A549 treated with Hydrocortisone at 1 μM for 4 hours (cell line): ENCODE measurements at places on chromosomes 5 and 9. TPM values are rescaled to one million over a fixed set of nuclear protein-coding genes. Genes with fewer than 3 reads are reported as not detected.

C5orf52 gene
- total RNA-seq = not detected in 5 replicates

IFNA13 gene
- not detected in 5 replicates for total RNA-seq

PCSK5 gene
- total RNA-seq = 1.3 to 2.2 TPM (median 1.5 TPM) in 5 replicates

TMOD1 gene
- 1.6 to 2.3 TPM (median 1.8 TPM) in 5 replicates for total RNA-seq

TLX3 gene
- not detected in 5 replicates for total RNA-seq

RNF224 gene
- total RNA-seq = 0.07 to 0.24 TPM (median 0.14 TPM) in 5 replicates

SLC6A19 gene
- total RNA-seq = 0.33 to 0.40 TPM (median 0.37 TPM) in 5 replicates

SLC6A7 gene
- 0.02 TPM in 1 of 5 replicates, not detected in the others for total RNA-seq

GRIA1 gene
- not detected in 5 replicates for total RNA-seq

PARP8 gene
- total RNA-seq = 0.03 to 0.22 TPM (median 0.14 TPM) in 5 replicates

SKP1 gene
- 608 to 781 TPM (median 629 TPM) in 5 replicates for total RNA-seq

IFNE gene
- total RNA-seq = 0.89 to 1.2 TPM (median 1.1 TPM) in 5 replicates

DIAPH1 gene
- total RNA-seq = 94.5 to 109 TPM (median 96.9 TPM) in 5 replicates

DOCK2 gene
- total RNA-seq = 2.0 to 4.5 TPM (median 2.4 TPM) in 5 replicates

IL3 gene
- total RNA-seq = not detected in 5 replicates

ARAP3 gene
- 4.0 to 4.6 TPM (median 4.2 TPM) in 5 replicates for total RNA-seq
